ENCODE measurements at places on chromosomes 3 and 15. TPM values are rescaled to one million over a fixed set of nuclear protein-coding genes. Genes with fewer than 3 reads are reported as not detected.

- no peak overlapping the region for H3K27ac ChIP-seq
- H3K4me3 ChIP-seq: no peak overlapping the region
- no peak for DNase-seq
- no peaks in the 10 kb centered on the region for H3K27me3 ChIP-seq
Observed at GRCh38 chr3:17183951-17184550, 299.3 kb downstream of the PLCL2 start.

GRCh38 chr15:56410721-56411120 lies 45.5 kb downstream of the TEX9 start:
- H3K36me3 ChIP-seq: no peaks in the 10 kb centered on the region
- DNase-seq: no peak
- H3K27me3 ChIP-seq: no peaks in the 10 kb centered on the region
- H3K4me1 ChIP-seq: no peaks in the 10 kb centered on the region
- H3K4me3 ChIP-seq: no peak overlapping the region
- H3K27ac ChIP-seq: no peak overlapping the region

Gene CILP
- total RNA-seq: 170 TPM

Gene ZCWPW2
- 1.6 TPM for total RNA-seq

Gene SLC27A2
- total RNA-seq: 0.39 TPM

Gene FEZF2
- not detected for total RNA-seq
